ENCODE measurements at places on chromosomes 11 and 22.

GRCh38 chr22:27919942-27920755, 1.1 kb upstream of the PITPNB start:
- peak; percentile 74 for DNase-seq

DNA sequence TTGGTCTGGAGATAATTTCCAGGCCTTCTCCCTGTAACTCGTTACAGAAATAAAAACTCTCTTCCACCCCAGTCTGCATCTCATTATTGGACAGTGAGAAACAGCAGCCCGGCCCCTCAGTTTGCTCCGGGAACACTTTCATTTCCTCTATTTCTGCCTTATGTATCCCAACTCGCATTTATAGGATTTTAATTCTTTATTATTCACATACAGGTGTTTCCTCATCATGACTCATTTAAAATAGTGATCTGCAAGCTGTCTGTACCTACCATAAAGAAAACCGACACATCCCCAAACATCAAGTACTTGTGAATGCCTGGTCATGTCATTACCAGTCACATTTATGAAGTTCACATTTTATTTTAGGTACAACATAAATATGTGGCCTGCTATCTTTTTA, 42.8 kb downstream of the PIWIL3 start:
- DNase-seq, result no peak

DNA sequence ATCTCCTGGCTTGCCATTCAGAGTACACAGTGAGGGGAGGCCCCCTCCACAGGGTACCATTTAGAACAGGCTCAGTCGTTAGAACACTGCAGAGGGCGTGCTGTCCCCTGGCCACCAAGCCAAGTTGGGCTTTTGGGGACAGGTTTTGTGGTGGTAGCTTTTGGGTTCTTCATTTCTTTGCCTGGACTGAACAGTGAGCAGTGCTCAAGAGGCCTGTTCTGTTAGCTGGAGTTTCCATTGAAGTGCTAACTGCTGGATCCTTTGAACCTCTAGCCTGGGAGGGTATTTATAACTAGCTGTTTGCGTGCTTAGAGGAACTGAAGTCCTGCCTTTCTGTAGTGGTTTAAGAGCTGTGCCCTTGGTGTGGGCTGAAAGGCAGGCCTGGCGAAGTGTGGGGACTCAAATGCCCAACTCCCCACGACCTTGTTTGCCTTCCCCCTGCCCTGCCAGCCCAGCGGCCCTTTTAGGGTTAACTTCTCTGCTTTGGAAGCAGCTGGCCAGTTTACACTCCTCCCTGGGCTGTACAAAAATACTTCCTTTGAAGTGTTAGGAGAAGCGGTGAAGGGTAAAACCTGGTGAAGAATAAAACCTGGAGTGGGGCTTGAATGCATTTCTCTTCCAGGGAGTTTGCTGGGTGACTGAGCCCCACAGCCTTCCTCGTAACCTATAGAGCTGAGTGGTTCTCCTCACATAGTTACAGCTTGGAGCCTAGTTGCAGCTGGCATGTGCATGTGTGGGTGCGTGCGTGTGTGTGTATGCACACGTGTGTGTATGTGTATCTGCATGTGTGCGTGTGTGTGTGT, 34.6 kb downstream of the ZNRF3 start:
- no peak for DNase-seq

- DNase-seq, result no peak
Measured at GRCh38 chr11:115792903-115793302, 288.7 kb upstream of the CADM1 start.

DNA sequence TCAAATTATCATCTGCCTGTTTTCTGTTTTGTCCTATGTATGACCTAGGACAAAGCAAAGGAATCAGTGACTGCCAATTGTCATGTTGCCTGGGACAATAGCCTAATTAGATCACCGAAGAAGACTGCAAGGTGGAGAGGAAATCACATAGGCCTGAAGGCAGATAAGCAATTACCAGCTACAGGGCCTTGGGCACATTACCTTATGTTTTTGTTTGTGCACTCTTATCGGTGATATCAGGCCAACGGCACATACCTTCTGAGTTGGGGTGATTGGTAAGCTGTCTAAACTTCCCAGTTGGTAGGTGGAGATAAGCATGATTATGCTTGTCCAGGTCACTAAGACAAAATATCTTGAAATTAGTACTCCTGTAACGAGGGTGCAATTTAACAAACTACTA, 58.1 kb upstream of the FAM181B start:
- no peak for DNase-seq

- no peak for DNase-seq
Measured at GRCh38 chr11:70557742-70558485, 159.6 kb downstream of the CTTN start.

DNA sequence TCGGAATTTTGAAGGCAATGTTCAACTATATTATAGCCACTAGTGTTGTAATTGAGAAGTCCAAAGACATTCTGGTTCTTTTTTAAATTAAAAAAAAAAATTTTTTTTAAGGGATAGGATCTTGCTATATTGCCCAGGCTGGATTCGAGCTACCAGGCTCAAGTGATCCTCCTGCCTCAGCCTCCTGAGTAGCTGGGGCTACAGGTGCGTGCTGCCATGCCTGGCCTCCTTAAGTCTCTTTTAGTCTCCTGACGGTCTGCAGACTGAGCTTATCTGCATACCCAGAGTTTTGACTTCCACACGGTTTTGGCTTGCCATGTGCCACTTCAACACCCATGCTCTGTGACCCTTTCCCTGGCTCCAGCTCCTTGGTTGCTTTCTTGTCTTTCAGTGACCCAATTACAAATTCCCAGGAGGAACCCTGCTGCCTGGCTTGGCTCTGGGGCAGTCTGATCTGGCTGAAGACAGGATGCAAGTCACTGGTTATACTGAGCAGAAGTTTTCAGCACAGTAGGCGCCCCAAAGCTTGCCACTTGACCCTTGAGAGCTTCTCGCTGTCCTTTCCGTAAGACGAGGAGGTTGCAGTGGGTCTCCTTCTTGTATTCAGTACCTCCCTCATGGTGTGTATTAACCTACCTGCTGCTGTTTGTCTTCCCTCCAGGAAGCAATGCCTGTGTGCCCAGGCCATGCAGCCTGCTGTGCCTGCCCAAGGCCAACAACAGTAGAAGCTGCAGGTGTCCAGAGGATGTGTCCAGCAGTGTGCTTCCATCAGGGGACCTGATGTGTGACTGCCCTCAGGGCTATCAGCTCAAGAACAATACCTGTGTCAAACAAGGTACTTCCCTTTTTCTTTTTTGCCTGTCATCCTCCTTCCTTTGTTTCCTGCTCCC, 113.8 kb upstream of the SORL1-AS1 start:
- no peak for DNase-seq

DNA sequence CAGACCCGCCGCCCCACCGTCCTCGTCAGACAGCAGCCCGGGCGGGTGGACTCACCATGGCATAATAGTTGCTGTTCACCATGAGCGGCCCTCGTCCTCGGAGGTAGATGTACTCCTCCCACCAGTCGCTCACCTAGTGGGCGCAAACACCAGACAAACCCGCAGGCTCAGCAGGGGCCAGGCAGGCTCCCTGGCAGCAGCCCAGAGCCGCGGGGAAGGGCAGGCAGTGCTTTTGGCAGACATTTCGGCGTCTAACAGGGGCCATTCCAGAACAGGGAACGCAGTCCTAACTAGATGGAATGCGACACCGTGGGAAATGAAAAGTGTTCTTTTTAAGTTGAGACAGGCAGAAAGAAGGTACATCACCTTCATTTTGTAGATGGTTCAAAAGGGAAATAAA, 44.9 kb downstream of the CPT1A start:
- DNase-seq, result no peak

DNA sequence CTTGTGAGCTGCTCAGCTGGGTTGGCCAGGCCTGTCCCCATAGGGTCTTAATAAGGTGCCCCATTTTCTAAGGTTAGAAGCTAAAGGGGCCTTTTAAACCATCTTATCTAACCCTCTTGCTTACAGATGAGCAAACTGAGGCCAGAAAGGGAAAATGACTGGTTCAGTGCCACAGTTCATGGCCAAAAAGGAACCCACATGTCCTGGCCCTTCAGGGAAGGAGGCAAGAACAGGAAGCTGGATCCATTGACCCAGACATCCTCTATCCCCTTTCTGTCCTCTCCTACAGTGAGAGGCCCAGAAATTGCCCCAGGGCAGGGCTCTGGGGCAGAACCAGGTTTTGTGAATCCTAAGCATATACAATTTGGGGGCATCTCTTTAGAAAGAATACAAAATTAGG, 10.0 kb downstream of the PRG3 start:
- no peak for DNase-seq

DNA sequence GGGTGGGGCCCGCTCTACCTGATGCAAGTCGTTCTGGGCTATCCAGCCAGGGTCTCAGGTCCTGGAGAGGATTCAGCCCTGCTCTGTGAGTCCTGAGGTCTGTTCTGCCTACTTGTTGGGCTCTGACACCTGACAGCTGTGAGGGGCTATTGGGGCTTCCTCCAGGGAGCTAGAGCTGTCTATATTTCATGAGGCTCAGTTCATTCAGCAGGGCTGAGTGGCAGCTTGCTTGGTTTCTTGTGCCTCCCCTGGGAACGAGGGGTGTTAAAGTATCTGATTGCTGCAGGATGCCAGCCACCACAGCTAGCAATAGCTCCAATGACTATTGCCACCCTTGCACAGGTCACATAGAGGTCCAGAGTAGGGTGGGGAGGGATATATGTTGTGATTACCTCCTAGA, 26.7 kb downstream of the INSC start:
- no peak for DNase-seq

DNA sequence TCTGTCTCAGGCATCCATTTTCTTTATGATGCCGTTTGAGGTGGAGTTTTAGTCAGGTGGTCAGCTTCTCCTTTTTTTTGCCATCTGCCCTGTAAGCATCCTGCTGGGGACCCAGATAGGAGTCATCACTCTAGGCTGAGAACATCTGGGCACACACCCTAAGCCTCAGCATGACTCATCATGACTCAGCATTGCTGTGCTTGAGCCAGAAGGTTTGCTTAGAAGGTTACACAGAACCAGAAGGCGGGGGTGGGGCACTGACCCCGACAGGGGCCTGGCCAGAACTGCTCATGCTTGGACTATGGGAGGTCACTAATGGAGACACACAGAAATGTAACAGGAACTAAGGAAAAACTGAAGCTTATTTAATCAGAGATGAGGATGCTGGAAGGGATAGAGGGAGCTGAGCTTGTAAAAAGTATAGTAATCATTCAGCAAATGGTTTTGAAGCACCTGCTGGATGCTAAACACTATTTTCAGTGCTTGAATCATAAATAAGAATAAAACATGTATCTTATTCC, 10.9 kb upstream of the HBE1 start:
- peak; percentile 51 for DNase-seq

GRCh38 chr11:46903846-46904245, 14.5 kb downstream of the LRP4 start:
- no peak for DNase-seq
